ENCODE measurements at places on chromosomes 4 and X.

DNA sequence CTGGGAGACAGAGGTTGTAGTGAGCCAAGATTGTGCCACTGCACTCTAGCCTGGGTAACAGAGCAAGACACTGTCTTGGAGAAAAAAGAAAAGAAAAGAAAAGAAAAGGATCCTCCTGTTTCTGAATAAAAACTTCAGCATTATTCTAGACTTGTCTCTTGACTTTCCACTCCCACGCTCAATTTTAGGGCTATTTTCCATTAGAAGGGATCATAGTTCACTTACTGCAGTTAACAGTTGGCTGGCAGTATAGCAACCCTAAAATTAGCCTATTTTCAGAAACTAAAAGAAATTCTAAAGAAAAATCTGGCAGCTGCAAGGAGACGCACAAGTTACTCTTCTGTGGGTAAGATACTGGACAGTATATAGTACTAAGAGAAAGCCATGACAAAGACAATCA lies 28.1 kb downstream of the THOC2 start:
- DNase-seq: no peak

- DNase-seq: no peak
These were observed 36.9 kb downstream of the PAQR3 start for GRCh38 chr4:78902298-78902697.

DNA sequence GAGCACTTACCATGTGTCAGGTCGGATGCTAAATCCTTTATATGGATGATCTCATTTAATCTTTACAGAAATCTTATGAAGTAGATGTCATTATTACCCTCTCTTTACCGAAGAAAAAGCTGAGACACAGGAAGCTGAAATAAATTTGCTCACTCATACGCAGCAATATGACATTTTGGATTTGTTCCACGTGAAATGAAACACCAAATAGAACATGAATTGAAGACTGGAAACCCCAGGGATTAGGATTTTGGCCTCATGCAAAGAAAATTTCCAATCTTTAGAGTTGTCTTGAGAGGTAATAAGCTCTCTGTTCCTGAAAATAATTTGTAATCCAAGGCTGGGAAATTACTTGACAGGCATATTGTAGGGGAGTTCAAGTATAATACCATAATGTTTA lies 354.4 kb upstream of the CLNK start:
- no peak for DNase-seq

DNA sequence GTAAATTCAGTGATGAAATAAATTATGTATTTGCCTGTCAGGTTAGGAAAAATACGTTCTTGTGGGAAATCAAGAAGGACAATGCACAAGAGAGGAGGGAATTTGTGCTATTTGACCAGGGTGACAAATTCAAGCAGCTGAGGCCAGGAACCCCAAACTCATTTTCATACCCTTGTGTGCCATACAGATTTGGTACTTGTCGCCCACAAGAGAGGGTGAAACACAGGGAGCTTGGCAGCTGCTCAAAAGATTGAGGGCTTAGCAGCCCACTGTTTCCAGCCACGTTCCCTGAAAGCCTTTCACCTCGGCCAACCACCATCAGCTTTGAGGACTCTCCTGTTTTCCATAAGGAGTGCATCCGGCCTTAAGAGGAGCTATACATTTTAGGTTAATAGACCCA lies 111.2 kb downstream of the COL25A1 start:
- DNase-seq: no peak
